Activated CD4-positive, alpha-beta T cell treated with anti-CD3 and anti-CD28 coated beads, Interleukin-2, Interleukin-6, amounts not matched to agents 100 ng/mL and 50 ng/mL, durations not matched to agents 16 hours and 8 hours (primary cell): ENCODE measurements at places on chromosomes 6 and 20.

DNA sequence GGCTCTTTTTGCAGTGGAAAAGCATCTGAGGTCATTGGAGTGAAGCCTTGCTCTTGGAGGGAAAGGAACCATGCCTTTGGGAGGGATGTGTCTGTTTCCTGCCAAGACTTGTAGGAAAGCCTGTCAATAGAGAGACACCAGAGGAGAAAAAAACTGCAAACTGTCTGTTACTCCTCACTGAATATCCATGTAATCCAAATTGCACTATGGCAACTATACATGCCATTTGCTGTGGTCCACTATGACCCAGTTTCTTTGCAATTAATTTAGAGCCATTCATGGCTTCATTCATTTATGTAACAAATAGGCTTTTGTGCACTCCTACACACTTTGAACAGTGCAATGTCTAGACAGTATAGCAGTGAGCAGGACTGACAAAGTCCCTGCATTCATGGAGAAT is 296.5 kb downstream of the SLC35F1 start:
- DNase-seq, result no peak

- DNase-seq, result peak; percentile 69
These were observed 417 bp upstream of the PXDC1 start for GRCh38 chr6:3751730-3752530.

GRCh38 chr20:62787321-62787720 is 9.0 kb upstream of the MRGBP start:
- DNase-seq, result no peak

DNA sequence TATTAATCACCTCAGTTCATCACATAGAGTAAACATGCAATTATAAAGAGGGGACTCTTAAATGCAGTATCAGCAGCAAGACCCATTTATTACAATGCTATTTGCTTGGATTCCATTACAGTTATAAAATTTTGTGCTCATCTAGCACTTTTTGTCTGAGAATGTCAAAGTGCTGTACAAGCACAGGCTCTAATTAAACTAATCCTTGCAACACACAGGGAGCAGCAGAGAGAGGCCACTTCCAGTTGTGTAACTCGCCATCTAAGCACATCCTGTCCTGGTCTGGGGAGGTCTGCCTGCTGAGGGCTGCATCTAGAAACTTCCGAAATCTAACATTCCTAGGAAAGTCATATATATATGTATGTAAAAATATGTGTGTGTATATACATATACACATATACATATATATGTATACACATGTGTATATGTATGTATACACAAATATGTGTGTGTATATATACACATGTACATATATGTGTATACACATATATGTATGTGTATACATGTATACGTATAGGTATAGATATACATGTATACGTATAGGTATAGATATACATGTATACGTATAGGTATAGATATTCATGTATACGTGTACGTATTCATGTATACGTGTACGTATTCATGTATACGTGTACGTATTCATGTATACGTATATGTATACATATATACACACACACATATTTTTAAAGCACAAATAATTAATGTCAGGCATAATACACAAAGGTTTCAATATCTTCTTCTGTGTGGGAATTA is 136.4 kb upstream of the JARID2 start:
- DNase-seq, result no peak

GRCh38 chr6:111766201-111766857 is 106.9 kb downstream of the FYN start:
- DNase-seq, result no peak

DNA sequence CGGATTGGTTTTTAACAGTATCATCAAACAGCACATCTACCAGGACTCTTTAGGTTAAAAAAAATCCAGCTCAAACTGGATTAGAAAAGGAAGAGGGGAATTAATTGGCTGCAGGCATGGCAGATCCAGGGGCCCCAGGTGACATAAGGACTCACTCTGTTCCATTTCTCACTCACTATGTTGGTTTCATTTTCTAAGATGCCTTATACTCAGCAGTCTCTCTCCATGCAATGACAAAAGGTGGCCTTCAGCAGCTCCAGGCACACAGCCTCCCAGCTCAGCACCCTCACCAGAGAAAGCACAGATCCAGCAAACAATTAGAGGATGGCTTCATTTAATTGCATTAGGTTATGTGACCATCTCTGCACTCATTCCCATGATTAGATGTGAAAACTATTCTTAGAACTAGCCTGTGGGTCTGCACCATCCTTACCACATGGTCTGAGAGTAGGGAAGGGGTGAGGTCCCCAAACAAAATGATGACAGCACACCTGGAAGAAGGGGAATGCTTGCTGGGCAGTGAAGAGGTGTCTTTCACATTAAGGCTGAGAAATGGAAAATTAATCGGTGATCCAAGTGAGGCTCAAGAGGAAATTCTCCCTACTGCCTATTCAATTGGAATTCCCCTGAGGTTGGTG is 243.1 kb downstream of the CDH26 start:
- DNase-seq, result no peak

- no peak for DNase-seq
These were observed 434.4 kb downstream of the HAO1 start for GRCh38 chr20:7505835-7506221.

DNA sequence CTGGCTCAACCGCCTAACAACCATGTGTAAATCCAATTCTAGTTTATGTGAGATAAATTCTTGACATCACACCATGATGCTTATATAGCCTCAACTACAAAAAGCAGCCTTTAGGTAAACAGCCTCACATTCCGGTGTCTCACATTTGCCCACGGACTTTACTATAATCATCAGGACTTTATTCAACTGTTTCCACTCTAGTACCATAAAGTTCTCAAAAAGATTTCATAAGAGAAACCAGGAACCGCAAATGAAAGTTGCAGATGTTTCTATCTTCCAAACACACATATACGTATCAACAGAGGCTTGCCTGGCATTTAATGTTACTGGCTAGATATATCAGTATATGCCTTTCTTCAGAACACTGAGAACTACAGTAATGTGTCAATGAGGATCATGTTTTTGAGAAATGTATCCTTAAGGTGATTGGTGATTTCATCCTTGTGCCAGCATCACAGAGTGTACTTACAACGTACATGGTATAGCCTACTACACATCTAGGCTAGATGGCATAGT is 80.0 kb downstream of the EPB41L2 start:
- no peak for DNase-seq

DNA sequence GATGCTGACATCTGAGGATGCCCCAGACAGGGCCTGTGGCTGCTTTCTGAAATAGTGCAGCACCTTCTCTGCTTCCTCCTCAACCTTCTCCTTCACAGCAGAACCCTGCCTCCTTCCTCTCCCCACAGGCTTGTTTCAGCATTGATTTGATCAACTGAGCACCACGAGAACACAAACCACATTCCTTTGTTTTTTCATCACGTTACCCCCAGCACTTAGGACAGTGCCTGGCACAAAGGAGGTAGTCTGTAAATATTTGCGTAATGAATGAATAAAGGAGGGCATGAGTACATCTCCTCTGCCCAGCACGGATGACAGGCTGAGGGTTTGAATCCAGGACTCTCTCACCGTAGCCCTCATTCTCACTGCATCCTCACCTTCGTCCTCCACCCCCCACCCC is 21.3 kb upstream of the WFDC2 start:
- no peak for DNase-seq

DNA sequence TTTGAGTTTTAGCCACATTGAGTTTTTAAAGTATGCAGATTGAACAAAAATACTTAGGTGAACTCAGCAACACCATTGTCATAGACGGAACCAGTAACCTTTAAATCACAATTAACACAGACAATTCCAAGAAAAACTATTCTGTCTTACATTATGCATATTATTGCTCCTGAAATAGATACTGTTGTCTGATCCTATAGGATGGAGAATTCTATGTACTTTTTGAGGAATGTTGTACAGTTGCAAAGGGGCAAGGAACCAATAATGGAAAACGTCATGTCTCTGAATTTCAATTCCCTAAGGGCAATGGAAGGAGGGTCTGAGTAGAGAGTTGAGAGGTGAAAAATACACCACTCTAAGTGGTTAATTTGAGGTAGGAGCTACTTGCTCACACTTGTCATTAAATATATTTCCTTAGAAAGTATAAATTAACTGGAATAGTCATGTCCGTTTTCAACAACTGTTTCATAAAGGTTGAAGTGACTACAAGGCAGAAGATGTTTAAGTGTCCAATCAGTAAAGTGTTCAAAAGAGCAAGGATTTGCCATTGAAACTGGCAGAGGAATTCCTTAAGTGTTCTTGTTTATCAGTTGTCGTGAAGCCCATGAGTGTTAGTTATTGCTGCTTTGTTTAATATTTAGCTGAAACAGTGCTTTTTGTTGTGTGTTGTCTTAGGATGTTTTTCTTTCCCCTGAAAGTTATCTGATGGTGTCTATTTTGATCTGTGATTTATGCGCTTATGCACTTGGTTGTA is 1.3 kb downstream of the NKAIN2 start:
- no peak for DNase-seq

- DNase-seq, result peak; percentile 47
These were observed 126.9 kb upstream of the TIAM2 start for GRCh38 chr6:154868143-154868594.

DNA sequence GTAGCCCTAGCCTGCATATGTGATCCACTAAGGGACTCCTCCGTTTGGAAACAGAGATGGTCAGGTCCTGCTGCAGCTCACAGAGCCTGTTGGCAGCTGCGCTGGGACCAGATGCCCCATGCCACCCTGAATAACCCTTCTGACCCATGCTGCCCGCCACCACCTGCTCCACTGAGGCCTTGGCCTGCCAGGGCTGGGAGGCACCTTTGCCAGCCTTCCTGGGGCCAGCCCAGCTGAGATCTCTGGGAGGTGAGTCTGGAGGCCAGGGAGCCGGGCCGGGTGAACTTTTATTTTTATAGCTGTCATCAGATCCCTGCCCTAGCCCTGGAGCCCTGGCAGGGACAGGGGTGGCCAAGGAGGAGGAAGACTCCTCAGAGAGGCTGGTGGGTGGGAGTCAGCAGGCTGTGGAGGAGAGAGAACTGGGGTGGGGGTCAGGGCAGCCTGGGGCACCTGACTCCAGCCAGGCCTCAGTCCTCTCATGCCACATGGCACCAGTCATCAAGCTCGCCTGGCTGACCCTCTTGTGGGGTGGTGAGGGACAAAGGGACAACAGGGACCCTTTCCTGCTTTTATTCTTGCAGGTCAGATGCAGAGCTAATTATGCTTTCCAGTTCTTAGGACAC is 10.0 kb downstream of the CEBPB start:
- DNase-seq, result no peak

- no peak for DNase-seq
These were observed 205.6 kb upstream of the GGTLC1 start for GRCh38 chr20:24194143-24194542.

- no peak for DNase-seq
These were observed 29.9 kb upstream of the FAM210B start for GRCh38 chr20:56328861-56329260.

DNA sequence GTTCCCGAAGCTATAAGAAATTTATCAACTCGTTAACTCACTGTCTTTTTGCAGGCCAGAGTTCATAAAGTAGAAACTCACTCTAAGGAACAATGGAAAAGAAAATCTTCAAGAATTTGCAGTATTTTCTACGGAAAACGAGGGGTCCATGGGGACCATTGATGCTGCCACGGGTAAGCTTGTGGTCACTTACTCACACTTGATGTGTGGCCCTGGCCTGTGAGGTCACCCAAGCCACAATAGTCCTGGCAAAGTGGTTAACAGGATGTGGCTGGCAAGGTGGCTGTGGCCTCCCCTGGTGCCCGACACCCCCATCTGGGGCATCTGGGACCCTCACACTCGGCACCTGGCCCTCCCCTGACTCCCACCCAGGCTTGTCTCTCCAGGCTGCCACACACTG is 123.4 kb downstream of the C6orf118 start:
- DNase-seq, result no peak
